GOT3 (cell line): ENCODE measurements at places on chromosomes 13 and 19.

GRCh38 chr19:49869009-49869483 lies 1.7 kb upstream of the PNKP start:
- DNase-seq = no peak

GRCh38 chr13:42233726-42234125 lies 38.2 kb upstream of the AKAP11 start:
- DNase-seq = no peak

GRCh38 chr19:38425810-38426466 lies at the start of gene RASGRP4:
TSS of gene RASGRP4 (minus strand) at chr19:38426219. CDS start at chr19:38426091, 128 bp downstream.
- no peak for DNase-seq

DNA sequence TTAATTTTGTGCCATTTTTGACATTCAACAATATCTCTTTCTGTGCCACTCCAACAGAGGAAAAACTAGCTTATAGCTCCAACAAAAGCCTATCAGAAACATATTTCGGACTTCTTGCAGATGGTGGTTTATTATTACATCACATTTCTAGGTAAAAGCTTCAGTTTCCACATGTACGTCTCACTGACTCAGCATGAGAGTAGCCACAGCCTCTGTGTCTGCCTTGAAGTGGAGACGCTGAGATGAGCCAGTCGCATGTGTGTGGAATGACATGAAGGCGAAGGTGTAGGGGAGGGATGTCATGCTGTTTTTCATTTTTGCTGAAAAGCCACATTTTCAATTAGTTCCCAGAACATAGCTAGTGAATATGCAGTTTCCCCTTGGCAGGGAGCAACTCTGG lies 598.6 kb downstream of the EFNB2 start:
- no peak for DNase-seq

GRCh38 chr13:98730441-98730840 lies 22.0 kb downstream of the SLC15A1 start:
- DNase-seq = no peak

GRCh38 chr19:48858984-48859710 lies 9.3 kb downstream of the PLEKHA4 start:
- no peak for DNase-seq

DNA sequence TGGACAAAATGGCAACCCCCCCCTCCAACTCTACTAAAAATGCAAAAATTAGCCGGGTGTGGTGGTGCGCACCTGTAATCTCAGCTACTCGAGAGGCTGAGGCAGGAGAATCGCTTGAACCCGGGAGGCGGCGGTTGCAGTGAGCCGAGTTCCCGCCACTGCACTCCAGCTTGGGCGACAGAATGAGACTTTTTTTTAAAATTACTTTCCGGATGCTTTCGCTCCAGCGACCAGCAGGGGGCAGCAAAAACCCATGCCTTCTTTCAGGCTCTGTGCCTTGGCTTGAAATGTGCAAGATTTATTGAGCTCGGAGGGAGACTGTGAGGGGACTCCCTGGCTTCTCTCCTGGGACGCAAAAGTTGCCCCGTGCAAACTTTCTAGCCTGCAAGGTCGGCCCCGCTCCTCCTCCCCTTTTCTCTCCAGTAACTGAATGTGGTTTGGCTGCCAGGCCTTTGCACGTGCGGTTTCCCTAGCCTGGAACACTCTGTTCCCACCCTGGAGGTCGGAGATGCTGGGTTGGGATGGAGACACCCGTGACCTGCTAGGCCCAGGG lies 61.4 kb upstream of the NFIC start:
- DNase-seq = no peak

DNA sequence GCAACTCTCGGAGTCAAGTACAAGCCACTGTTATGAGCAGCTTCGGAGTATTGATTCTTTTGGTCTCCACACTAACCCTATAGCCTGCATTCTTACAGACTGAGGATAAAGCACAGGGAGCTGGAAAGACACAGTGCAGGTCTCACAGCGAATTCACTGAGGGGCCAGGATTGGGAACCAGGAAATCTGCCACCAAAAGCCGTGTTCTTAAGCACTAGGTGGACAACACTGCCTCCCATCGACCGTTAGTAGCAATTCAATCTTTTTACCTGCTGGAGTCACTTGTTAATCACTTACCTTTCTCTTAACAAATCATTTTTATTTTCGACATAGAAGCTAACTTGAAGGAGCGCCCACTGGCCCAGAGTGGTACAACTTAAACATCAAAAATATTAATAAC lies 6.3 kb downstream of the PMIS2 start:
- DNase-seq = no peak

DNA sequence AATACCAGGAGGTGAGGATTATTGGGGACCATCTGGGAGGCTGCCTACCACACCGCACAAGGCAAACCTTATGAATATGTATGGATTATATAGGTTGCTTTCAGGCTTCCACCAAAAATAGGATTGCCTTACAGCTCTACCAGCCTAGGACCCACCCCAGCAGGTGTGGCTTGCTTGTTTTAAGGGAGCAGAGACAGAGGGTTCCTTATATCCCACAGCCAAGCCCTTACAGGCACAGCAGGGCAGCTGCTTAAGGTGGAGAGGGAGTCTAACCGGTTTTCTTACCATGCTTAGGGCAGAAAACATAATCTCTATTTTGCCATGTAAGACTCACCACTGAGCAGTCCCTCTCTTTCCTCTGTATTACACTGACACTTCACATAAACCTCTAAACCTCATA lies 16.1 kb upstream of the TTYH1 start:
- DNase-seq = no peak

GRCh38 chr19:1248786-1249297 lies 459 bp downstream of the MIDN start:
- DNase-seq = peak; percentile 87

DNA sequence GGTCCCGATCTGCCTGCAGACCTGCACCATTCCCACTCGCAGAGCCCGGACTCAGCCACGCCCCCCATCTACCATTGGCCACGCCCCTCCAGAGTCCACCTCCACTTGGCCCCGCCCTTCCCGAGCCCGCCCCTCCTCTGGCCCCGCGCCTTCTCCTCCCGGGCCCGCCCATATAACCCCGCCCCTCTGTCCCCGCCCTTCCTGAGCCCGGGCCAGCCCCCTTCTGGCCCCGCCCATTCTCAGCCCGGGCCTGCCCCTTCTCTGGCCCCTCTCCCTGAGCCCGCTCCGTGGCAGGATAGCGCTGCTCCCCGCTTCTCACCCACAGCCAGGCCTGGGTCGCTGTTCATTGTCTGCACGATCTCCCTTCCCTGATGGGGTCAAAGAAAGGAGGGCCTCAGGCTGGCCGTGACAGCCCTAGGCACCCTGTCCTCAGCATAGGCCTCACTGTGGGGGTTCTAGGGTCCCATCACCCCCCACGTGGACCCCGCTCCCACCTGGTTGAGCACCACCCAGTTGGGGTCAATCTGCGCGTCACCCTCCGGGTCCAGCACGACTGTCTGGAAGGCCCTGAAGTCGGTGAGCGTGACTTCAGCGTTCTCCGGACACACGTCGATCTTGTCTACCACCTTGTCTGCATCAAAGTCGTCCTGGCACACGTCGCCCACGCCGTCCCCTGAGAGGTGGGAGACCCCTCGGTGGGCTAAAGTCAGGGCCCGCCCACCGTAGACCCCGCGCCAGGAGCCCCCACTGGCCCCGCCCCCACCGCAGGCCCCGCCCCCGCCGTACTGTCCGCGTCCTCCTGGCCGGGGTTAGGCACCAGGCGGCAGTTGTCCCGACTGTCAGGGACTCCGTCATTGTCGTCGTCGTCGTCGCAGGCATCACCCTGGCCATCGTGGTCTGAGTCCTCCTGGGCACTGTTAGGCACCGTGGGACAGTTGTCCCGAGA lies 5.7 kb downstream of the COMP start:
- DNase-seq = no peak

DNA sequence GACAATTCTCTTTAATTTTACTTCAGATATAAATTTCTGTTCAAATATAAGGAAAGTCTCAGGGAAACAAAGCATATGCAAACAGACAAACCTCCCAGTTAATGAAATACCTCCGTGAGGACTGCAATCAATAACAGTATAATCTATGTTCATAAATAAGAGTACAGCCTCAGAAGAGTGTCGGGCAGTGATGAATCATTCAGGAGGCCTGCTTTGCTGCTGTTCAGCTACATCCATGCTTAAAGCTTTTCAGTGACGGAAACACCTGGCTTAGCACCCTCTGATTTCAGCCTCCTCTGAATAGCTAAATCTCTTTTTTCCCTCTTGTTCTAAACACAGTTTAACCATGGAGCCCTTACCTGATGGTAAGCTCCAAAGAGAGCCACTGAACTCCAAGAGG lies 69.0 kb downstream of the PCDH9 start:
- DNase-seq = no peak

- DNase-seq = no peak
These were observed 9.2 kb downstream of the UBE2S start for GRCh38 chr19:55398200-55398925.
